Activated CD8-positive, alpha-beta memory T cell treated with anti-CD3 and anti-CD28 coated beads, Interleukin-2, amount 10 ng/mL, durations not matched to agents 7 days and 5 days (primary cell): ENCODE measurements at places on chromosomes 7 and 10.

GRCh38 chr7:134643131-134643530 lies 3.5 kb upstream of the BPGM start:
- DNase-seq: no peak

DNA sequence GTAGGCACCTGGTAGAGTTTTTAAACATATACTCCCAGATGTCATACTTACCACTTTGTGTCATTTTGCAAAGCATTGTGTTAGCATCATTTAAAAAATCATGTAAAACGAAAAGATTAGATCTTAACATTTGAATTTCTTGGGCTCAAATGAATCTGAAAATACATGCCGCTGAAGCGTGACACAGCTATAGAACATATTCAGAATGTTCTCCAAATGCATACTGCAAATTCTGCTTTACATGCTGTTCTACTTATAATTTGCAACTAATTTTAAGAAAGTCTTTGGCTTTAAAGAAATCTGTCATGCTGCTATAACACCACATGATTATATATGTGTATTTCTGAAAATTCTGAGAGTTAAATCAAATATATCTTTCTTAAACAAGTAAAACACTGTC lies 109.2 kb upstream of the CAV2 start:
- no peak for DNase-seq

- DNase-seq: no peak
Observed at GRCh38 chr7:120334475-120334874, 61.5 kb downstream of the KCND2 start.

- DNase-seq: no peak
Observed at GRCh38 chr7:45435131-45435530, 139.0 kb upstream of the ADCY1 start.

DNA sequence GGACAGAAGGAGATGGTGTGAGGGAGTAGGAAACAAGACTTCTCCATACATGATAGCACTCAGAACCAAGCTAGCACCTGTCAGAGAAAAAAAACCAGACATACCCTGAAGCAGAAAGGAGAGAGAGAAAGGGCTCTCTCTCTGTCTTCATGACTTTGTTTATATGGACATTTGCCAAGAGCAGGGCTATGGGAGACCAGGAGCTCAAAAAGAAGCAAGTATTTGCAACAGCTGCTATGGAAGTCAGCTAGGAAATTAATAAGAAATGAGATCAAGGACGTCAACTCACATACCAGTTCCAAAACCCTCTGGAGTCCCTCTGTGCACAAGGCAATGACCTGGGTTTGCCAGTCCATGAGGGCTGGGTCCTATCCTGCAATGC lies 111.6 kb downstream of the SGMS1 start:
- DNase-seq: no peak

- DNase-seq: no peak
Observed at GRCh38 chr10:76251841-76252671, 820.6 kb downstream of the LRMDA start.

GRCh38 chr7:144784441-144784840 lies 51.4 kb downstream of the TPK1 start:
- no peak for DNase-seq

- DNase-seq: no peak
Observed at GRCh38 chr10:73756183-73756582, 12.0 kb downstream of the SEC24C start.

DNA sequence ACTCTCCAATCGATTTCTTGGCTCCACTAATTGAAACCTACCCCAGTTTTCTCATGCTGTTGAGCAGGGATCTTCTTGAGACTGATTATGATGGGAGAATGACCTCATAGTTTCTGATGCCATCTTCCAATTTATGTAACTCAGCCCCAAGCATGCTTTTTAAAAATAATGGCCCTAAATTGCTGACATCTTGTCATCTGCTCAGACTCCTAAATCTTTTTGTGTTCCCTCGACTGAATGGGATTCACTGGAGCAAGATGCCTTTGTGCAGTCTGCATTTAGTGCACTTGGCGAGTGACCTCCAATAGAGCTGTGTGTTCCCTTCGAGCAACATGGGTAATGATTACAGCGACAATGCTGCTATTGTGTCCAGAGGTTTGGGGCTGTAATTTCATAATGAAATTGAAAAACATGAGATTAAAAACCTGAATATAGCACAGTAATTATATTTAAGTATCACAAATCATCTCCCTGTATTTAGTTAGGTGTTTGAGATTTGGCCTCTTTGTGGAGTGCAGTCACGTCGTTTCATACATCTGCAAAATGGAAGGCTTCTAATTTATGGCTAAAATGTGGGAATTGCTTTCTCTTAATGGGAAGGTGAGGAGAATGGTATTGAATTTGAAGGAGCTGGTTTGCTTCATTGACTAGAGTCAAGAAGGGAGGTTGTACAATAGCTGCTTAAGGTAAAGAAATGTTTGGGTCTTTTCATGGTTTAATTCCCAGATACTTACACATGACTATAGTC lies 192.9 kb downstream of the AUTS2 start:
- DNase-seq: no peak

DNA sequence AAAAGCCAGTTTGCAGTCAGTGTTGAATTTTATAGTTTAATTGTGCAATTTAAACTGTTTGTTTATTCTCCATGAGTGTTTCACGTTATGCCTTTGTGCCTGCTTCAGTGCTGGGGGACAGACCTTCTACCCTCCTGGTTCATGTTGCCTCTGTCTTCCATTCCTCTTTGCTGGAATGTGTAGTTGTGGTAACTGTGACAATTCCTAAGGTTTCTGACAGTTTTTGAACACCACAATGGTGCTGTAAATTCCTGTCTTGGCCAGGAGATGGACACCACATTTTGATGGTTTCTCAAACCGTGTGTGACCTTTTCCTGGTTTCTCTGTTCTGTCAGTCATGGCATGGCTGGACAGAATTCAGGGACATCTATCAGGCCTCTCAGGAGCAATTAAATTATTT lies 201.7 kb downstream of the BICC1 start:
- no peak for DNase-seq

DNA sequence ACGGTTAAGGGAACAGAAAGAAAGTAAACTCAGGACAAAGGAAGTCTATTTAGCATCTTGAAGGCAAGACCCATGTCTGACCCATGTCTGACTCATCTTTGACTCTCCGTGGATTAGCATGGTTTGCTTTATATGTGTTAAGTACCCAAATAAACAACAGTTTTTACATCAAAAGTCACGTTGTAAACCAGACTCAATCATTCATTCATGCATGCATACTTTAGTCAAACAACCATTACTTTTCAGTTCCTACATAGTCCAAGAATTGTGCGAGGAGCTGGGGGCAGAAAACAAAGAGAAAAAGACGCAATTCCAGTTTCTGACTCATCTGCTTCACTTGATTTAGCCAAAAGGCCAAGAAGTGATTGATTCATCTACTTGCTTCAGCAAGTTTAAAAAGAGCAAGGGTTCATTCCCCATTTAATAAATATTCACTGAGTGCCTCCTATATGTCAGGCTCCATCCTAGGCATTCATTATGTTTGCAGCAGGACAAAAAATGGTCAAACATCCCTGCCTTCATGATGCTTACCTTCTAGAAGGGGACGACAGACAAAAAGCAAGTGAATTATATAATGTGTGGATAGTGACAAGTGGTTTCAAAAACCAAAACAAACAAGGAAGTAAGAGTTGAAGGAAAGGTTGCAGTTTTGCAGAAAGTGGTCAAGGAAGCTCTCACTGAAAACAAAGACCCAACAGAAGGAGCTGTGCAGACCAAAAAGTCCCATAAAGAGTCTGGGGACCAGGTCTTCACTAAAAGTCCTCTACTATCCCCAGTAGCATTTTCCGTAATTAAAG lies 116.2 kb downstream of the FAM107B start:
- no peak for DNase-seq

- no peak for DNase-seq
Observed at GRCh38 chr10:68666280-68666760, 54.7 kb upstream of the CCAR1 start.

DNA sequence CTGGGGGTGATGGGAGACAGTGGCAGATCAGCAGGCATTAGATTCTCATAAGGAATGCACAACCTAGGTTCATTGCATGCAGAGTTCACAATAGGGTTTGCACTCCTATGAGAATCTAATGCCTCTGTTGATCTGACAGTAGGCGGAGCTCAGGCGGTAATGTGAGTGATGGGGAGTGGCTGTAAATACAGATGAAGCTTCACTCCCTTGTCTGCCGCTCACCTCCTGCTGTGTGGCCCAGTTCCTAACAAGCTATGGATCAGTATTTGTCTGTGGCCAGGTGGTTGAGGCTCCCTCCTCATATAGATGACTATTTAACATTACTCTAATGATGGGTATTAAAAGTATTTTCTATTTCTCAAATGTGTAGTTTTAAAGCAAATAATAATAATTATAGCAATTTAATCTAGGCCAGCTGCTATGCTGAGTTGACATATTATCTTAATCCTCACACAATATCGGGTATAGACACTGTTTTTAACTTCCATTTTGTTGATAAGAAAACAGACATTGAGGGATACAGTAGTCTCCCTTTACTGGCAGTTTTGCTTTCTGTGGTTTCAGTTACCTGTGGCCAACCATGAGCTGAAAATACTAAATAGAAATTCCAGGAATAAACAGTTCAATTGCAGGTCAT lies 39.9 kb downstream of the KIF20B start:
- no peak for DNase-seq

GRCh38 chr10:130226012-130226411 lies 89.8 kb downstream of the GLRX3 start:
- DNase-seq: no peak

DNA sequence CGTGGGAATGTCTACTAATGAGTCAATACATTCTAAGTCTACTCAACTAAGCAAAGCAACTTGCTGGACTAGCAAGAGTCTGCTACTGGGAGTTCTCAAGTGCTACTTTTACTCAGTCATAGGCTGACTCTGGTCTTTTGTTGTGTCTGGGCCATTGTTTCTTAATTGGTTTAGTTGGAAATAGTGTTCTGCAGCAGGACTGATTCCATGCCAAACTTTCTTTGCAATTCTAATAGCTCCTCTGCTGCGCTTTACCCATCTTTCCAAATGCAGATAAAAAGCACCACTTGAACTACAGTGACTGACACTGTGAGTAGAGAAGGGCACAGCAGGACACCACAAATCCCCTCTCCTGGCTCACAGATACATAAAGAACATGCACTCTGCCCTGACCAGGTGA lies 125.7 kb downstream of the CD36 start:
- no peak for DNase-seq

- peak; percentile 80 for DNase-seq
Observed at GRCh38 chr7:129210256-129210988, 14.4 kb upstream of the AHCYL2 start.

DNA sequence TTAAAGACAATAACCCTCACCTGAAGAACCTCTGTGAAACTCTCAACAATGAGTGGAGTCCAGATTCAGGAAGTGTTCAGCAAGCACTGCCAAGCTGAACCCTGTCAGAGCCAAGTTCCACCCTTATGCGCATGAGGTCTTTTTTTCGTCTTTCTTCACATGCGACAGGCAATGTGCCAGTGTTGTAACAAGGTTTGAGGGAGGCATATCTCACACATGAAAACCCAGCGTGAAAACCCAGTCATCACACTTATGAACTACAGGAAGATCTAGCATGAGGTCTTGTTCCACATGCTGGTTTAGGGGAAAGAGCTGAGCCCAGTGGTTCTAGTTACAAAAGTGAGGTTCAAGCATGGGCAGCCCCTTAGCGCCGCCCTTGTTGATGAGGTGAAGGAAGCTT lies 49.7 kb downstream of the RABGEF1 start:
- no peak for DNase-seq

- DNase-seq: no peak
Observed at GRCh38 chr10:47044741-47045140, 133.5 kb downstream of the PTPN20 start.

DNA sequence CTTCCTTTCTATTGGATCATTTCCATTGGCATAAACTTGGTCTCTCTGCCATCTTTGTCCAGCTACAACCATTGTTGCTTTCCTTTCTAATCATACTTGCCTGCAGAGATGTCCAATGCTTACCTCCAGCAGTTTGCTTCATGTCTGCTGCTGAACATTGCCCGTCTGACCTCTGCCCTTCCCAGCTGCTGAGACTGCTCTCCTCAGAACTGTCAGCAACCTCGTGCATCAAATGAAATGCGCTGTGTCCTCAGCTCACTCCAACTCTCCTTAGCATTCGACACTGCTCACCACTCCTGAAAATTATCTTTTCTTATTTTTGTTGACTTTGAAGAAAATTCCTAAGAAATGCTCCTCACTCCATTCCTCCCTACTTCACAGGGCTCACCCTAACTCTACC lies 5.0 kb downstream of the FAM170B start:
- DNase-seq: no peak

- DNase-seq: no peak
Observed at GRCh38 chr7:81802251-81802650, 32.4 kb upstream of the HGF start.

GRCh38 chr10:80436446-80437098 lies 17.5 kb upstream of the TSPAN14 start:
- no peak for DNase-seq

DNA sequence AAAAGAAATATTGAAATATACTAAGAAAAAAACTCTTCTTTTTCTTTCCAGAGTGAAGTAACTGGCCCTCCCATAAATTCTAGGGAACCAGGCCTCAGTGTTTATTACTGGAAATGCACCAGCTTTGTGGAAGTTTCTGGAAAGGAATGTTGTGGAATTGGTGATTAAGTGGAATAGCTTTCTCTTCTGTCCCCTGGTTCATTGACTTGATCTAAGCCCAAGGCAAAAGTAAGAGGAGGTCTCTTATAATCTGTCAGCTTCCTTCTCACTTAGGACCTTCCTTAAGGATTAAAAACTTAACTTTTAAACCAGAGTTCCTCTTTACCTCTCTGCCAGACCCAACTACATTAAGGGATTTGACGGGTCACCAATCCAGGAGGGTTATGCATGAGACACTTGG lies 266.2 kb downstream of the SLC25A13 start:
- DNase-seq: no peak

GRCh38 chr10:88466786-88467185 lies 116.3 kb downstream of the RNLS start:
- no peak for DNase-seq

DNA sequence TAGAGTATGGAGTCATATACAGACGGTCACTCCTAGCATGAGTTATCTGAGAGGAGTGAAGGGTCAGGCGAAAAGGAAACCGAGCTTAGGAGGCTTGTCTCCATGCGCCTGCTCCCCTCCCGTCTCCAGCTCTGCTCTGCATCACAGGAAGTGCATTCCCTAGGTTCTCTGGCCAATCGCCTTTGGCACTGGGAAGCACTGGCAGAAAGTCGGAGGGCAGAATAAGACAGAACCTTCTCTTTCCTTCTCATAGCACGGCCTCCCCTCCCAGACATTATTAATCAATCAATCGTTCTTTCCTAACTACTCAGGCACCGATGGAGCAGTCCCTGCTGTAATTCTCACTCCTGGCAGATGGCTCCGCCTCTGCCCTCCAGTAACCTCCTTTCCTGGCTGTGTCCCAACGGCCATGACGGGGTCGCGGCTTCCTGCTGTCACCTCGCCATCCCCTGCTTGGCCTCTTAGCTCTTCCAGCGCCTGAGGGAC lies 177.1 kb downstream of the FRMD4A start:
- DNase-seq: no peak

GRCh38 chr7:151256410-151257045 lies 8.0 kb upstream of the SMARCD3 start:
- DNase-seq: no peak

DNA sequence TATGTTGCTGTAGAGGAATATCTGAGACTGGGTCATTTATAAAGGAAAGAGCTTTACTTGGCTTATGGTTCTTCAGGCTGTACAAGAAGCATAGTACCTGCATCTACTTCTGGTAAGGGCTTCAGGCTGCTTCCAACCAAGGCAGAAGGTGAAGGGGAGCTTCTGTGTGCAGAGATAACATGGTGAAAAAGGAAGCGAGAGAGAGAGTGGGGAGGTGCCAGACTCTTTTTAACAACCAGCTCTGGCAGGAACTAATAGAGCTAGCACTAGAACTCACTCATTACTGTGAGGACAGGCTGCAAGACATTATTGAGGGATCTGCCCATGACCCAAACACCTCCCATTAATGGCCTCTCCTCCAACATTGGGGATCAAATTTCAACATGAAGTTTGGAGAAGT lies 94.5 kb downstream of the KIF20B start:
- no peak for DNase-seq
